ENCODE measurements at places on chromosomes 4 and X. TPM values are rescaled to one million over a fixed set of nuclear protein-coding genes. Genes with fewer than 3 reads are reported as not detected.

Gene BEX2
- 15.9 TPM for total RNA-seq

Gene USP17L24
- total RNA-seq, result not detected

Gene SAT1
- total RNA-seq, result 162 TPM

Gene FRMD7
- total RNA-seq, result not detected

Gene NUDT11
- 0.24 TPM for total RNA-seq

Gene AKAP14
- total RNA-seq, result not detected

Gene NPY2R
- total RNA-seq, result not detected

Gene TBCK
- 87.6 TPM for total RNA-seq

GRCh38 chr4:150387981-150388380 is 194.0 kb upstream of the MAB21L2 start:
- no peak overlapping the region for H3K27ac ChIP-seq
- DNase-seq, result no peak
- H3K36me3 ChIP-seq, result no peaks in the 10 kb centered on the region
- H3K4me1 ChIP-seq, result no peaks in the 10 kb centered on the region

GRCh38 chr4:77007358-77008230 is 58.0 kb downstream of the SEPTIN11 start:
- peaks cover 2% of the 10 kb centered on the region for H3K36me3 ChIP-seq
- no peaks in the 10 kb centered on the region for H3K27me3 ChIP-seq
- peaks cover 6% of the 10 kb centered on the region for H3K4me1 ChIP-seq

GRCh38 chrX:46788902-46789301 is 30.0 kb upstream of the SLC9A7 start:
- DNase-seq, result no peak
- H3K27ac ChIP-seq, result no peak overlapping the region
- H3K4me1 ChIP-seq, result no peaks in the 10 kb centered on the region
- no peaks in the 10 kb centered on the region for H3K36me3 ChIP-seq

DNA sequence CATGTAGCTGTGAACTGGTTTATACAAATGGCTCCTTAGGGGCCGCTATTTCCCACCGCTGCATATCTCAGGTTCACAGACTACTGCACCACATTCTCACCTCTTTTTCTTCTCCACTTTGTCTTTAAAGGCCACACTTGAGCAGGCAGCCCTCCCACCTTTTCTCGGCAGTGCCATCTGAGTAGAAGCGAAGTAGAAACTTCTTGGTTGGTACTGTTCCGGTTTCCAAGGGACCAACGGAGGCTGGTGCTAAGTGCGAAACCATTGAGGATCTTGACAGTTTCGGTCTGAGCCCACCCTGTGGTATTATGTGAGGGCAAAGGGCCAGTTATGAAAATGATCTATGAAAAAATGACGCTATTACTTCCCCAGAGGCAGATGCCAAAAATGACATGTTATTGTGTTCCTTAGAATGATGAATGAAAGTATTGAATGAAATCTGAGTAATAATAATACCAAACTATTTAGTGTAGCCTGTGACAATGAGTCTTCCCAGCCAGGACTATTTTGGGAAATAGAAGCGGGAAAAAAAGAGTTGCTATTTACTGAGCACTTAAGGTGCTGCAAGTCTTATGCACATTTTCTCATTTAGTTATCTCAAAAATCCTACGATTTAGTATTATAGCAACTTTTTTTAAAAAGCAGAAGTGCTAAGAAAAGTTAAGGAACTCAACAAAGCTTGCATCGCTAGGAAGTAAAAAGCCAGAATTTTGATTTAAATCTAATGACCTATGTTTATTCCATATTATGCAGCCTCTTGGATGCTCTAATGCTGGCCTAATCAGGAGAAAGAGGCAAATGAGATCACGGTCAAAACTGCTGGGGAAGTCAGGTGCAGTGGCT is 29.6 kb upstream of the CHRNA9 start:
- peak; percentile 87 for DNase-seq
- H3K27ac ChIP-seq, result peak overlapping the region; percentile 94
- H3K4me3 ChIP-seq, result peak overlapping the region; percentile 0
- H3K4me1 ChIP-seq, result peaks cover 96% of the 10 kb centered on the region
- H3K36me3 ChIP-seq, result no peaks in the 10 kb centered on the region

DNA sequence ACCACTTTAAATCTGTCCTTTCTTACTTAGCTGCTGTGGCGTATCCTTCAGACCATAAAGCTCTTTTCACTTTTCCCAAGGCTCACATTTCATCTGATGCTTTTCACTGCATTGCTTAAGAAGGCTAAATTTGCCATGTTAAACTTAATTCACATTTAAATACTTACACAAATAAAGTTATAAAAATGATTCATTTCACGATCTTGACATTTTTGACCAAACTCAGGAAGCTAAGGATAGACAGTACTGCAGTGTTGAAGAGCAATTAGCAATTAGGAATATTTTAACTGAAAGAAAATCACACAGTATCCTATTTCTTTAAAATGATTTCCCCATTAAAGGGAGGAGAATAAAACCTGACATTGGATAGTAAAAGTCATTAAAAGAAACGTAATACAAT is 1038.6 kb downstream of the STPG2 start:
- H3K4me3 ChIP-seq, result no peak overlapping the region
- H3K27me3 ChIP-seq, result no peaks in the 10 kb centered on the region
- no peaks in the 10 kb centered on the region for H3K36me3 ChIP-seq
- H3K4me1 ChIP-seq, result no peaks in the 10 kb centered on the region
- no peak overlapping the region for H3K27ac ChIP-seq
- no peak for DNase-seq

GRCh38 chr4:187027272-187027671 is 303.6 kb upstream of the FAT1 start:
- H3K36me3 ChIP-seq, result no peaks in the 10 kb centered on the region
- no peak overlapping the region for H3K27ac ChIP-seq
- H3K4me3 ChIP-seq, result no peak overlapping the region

DNA sequence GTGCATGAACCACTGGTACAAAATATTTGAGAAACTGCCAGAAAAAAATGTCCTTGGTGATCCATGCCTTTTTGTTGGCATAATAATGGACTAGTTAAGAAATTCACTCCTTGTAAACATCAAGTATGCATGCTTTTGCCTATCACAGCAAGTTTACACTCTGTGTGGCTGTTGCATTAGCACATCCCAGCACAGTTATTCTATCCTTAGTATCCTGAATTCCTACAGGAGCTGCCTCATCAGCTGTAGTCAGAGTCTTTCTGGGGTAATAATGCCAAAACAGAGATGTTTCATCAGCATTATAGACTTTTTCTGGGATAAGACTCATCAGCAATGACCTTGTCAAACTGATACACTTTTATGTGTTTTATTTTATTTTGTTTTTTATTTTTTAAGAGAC is 82.8 kb downstream of the CHIC2 start:
- H3K27ac ChIP-seq, result no peak overlapping the region
- H3K36me3 ChIP-seq, result no peaks in the 10 kb centered on the region
- DNase-seq, result no peak
- H3K27me3 ChIP-seq, result no peaks in the 10 kb centered on the region
- no peaks in the 10 kb centered on the region for H3K4me1 ChIP-seq

DNA sequence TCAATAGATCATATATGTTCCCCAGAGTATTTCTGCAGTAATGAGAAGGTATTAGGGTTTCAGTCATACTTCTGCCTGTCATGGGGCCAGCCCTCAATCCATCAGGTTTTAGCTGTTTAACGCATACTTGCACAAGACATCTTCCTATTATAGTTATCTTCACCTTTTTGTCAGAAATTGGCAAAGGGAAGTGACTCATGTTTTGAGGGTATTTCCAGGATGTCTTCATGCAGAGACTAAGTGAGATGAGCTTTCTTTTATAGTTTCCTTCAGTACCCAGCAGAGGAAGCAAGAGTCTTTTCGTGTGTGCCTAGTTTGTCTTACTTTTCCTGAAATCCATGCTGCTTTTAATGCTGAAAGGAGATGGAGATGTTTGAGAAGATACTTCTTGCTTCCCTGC is 9.5 kb downstream of the CSTF2 start:
- H3K27ac ChIP-seq, result no peak overlapping the region
- no peak overlapping the region for H3K4me3 ChIP-seq
- peak; percentile 41 for DNase-seq
- H3K36me3 ChIP-seq, result no peaks in the 10 kb centered on the region
- H3K4me1 ChIP-seq, result peaks cover 13% of the 10 kb centered on the region
- H3K27me3 ChIP-seq, result no peaks in the 10 kb centered on the region

DNA sequence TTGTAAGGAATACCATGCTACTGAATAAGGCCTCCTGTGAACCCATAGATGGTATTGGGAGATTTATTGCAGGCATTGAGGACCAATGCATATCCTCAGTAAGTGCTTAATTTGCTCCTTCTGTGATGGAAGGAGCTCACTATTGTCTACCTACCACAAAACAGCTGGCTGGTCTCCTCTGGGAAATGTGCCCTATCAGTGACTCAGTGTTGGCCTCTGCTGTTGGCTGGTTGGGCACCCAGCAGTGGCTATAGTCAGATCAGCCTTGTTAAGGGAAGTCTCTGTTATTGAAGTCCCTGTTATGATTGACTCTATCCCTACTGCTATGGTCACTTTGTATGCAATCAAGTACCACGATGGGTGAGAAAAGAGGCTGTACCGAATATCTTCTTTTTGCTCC is 27.5 kb upstream of the OTUD4 start:
- no peak overlapping the region for H3K4me3 ChIP-seq
- no peak overlapping the region for H3K27ac ChIP-seq
- DNase-seq, result no peak
- H3K4me1 ChIP-seq, result no peaks in the 10 kb centered on the region
- no peaks in the 10 kb centered on the region for H3K36me3 ChIP-seq

DNA sequence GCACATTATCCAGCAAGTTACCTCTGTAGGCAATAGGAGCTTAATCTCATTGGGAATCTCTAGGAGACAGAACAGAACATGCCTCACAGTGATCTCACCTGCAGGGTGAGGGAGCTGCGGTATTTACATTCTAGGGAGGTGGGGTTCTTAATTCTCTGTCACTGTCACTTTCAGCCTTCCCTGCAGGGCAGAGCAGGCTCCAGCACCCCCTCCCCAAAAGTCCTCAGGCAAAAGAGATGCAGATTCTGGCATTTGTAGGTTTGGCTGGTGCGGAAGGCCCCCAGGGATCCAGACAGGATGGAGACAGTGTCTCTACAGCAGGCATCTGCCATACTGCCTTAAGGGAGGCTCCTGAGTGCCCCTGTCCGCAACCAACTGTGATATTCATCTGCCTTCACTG is 166.4 kb upstream of the ATP6AP2 start:
- no peak overlapping the region for H3K27ac ChIP-seq

GRCh38 chr4:138218976-138219375 is 23.2 kb downstream of the SLC7A11 start:
- H3K36me3 ChIP-seq, result no peaks in the 10 kb centered on the region
- H3K4me3 ChIP-seq, result no peak overlapping the region
- no peak overlapping the region for H3K27ac ChIP-seq
- H3K27me3 ChIP-seq, result no peaks in the 10 kb centered on the region

- no peaks in the 10 kb centered on the region for H3K4me1 ChIP-seq
- no peaks in the 10 kb centered on the region for H3K36me3 ChIP-seq
- no peaks in the 10 kb centered on the region for H3K27me3 ChIP-seq
Measured at GRCh38 chrX:771536-771935, 140.9 kb downstream of the SHOX start.

DNA sequence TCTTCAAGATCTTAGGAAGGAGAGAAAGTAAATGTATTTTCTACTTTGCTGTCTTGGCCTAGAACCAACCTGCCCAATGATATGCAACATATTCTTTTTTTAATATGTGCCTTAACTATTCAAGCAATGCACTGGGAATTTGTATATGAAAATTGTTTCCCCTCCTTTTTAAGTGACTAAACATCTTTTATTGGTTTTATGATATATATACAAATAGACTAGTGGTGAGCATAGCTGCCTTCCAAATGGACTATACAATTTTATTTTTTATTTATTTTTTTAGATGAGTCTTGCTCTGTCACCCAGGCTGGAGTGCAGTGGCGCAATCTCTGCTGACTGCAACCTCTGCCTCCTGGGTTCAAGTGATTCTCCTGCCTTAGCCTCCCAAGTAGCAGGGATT is 10.3 kb downstream of the NOCT start:
- no peak overlapping the region for H3K27ac ChIP-seq
- DNase-seq, result no peak
- H3K36me3 ChIP-seq, result no peaks in the 10 kb centered on the region
- no peaks in the 10 kb centered on the region for H3K27me3 ChIP-seq

- no peaks in the 10 kb centered on the region for H3K36me3 ChIP-seq
- no peak overlapping the region for H3K4me3 ChIP-seq
- no peaks in the 10 kb centered on the region for H3K27me3 ChIP-seq
- peaks cover 12% of the 10 kb centered on the region for H3K4me1 ChIP-seq
Measured at GRCh38 chr4:169266661-169267060, 4.1 kb downstream of the SH3RF1 start.

GRCh38 chr4:123133397-123134050 is 211.1 kb upstream of the NUDT6 start:
- DNase-seq, result no peak
- no peaks in the 10 kb centered on the region for H3K36me3 ChIP-seq
- H3K4me3 ChIP-seq, result no peak overlapping the region
- H3K27ac ChIP-seq, result no peak overlapping the region
- H3K4me1 ChIP-seq, result no peaks in the 10 kb centered on the region

DNA sequence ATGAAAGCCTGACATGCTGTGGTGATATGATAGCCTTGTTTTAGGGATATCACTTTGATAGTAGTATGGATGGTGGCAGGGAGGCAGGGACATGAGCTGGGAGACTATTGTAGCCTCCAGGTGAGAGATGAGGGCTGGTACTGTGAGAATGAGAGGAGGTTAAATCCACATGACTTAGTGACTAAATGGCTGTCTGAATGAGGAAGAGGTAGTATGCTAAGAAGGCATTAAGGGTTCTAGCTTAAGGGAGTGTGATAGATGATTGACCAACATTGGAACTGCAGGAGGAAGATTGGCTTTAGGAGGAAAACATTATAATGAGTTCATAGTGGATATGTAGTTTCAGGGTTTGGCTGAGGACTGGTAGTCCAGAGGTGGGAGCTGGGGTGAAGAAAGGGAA is 195.0 kb upstream of the ANK2 start:
- H3K4me1 ChIP-seq, result no peaks in the 10 kb centered on the region
- no peak for DNase-seq
- no peaks in the 10 kb centered on the region for H3K27me3 ChIP-seq
- no peak overlapping the region for H3K4me3 ChIP-seq

DNA sequence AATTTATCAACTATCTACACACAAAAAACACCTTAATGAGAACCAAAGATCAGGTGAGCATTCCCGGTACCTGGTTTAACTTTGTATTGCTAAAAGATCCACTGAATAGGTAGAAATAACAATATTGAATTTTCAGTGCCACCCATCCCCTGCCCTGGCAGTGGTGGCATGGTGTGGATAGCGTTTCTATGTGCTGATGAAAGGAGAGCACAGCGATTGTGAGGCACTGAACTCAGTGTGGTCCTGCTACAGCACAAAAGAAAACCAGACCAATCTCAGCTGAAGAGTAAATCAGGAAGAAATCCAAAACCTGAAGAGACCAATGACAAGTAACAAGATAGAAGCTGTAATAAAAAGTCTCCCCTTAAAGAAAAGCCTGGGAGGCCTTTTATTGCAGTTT is 984.6 kb upstream of the AGA start:
- DNase-seq, result no peak
- no peak overlapping the region for H3K4me3 ChIP-seq
- H3K27me3 ChIP-seq, result no peaks in the 10 kb centered on the region
- H3K36me3 ChIP-seq, result no peaks in the 10 kb centered on the region

GRCh38 chr4:42265782-42266602 is 113.5 kb upstream of the BEND4 start:
- no peaks in the 10 kb centered on the region for H3K36me3 ChIP-seq
- no peak for DNase-seq
- H3K27ac ChIP-seq, result no peak overlapping the region
- no peak overlapping the region for H3K4me3 ChIP-seq
